Naive thymus-derived CD8-positive, alpha-beta T cell (primary cell): ENCODE measurements at places on chromosomes 3 and 15. TPM values are rescaled to one million over a fixed set of nuclear protein-coding genes. Genes with fewer than 3 reads are reported as not detected.
A peak's percentile ranks its signal among the peaks of the same experiment; 100 is the strongest.

KY gene
- not detected for polyA plus RNA-seq

GRCh38 chr3:143269741-143270140 is 150.2 kb downstream of the CHST2 start:
- DNase-seq, result no peak

GRCh38 chr3:194322678-194323211 is 28.4 kb downstream of the CPN2 start:
- no peak for DNase-seq

GRCh38 chr3:159654183-159655134 is 334.2 kb upstream of the IL12A start:
- DNase-seq, result no peak

DNA sequence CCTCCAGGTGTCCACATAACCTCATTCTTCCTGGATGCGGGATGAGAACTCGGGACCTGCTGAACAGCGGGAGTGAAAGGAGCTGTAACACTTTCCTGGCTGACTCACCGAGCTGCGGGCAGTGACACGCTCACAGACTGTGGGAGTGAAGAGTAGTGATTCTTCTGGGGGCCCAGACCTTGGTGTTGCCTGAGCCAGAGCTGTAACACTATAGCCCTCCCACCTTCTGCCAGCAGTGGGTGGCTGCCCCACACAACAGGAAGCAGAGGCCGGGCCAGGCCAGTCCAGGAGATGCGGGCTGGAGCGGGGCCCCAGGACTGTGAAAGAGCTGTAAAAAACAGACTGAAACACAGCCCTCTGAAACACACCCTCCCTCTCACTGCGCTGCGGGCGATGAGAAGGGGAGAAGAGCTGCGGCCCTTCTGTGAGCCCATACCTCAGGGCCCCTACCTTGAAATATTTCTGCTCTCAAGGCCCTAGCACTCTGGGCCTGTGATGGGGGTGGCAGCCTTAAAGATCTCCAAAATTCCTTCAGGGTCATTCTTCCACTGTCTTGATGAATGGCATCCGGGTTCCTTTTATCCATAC is 464.0 kb upstream of the CCDC54 start:
- no peak for DNase-seq

GRCh38 chr3:141380279-141380678 is 12.0 kb downstream of the ZBTB38 start:
- no peak for DNase-seq

SLC24A5 gene
- polyA plus RNA-seq, result not detected

FRMD4B gene
- 0.39 TPM for polyA plus RNA-seq

DNA sequence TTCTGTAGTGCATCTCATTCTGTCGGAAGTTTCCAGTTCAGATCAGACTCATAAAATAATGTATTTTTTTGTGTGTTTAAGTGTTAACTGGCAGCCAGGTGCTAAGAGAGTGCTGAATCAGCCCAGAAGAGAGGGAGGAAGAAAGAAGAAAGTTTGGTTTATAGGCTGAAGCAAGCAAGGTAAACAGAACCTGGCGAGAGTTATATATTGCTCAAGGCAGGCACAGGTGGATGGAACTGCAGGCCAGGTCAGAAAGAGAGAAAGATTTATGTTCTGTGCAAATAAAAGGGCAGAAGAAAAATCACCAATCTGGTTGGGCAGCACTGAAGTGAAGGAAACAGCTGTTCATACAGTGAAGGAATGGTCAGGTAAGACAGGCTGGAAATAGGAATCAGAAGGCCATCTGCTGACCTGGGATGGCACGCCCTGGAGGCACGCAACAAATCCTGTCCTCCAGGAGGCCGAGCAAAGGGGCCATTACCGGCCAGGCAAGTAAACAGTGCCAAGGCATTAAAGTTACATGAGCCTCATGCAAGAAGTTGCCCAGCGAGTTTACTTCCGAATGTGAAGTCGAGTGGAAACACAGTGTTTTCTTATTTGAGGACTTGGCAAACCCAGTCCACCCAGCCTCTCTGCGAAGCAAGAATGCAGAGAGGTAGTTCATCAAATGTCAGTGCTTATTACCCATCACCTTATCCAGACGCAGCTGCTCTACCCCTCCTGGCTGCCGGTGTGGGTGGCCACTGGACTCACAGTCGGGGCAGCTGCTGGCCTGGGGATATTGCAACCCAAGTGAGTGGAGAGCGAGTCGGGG is 309.8 kb downstream of the VPS13C start:
- no peak for DNase-seq

- DNase-seq, result no peak
Observed at GRCh38 chr3:133859381-133860234, 36.1 kb downstream of the RAB6B start.

- DNase-seq, result no peak
Observed at GRCh38 chr3:190767851-190768250, 94.6 kb downstream of the GMNC start.

- DNase-seq, result no peak
Observed at GRCh38 chr3:97579365-97579764, 185.2 kb upstream of the ARL6 start.

- no peak for DNase-seq
Observed at GRCh38 chr3:182981038-182981380, 671 bp upstream of the DCUN1D1 start.

- no peak for DNase-seq
Observed at GRCh38 chr3:48190911-48191310, 2.7 kb upstream of the CDC25A start.

DNA sequence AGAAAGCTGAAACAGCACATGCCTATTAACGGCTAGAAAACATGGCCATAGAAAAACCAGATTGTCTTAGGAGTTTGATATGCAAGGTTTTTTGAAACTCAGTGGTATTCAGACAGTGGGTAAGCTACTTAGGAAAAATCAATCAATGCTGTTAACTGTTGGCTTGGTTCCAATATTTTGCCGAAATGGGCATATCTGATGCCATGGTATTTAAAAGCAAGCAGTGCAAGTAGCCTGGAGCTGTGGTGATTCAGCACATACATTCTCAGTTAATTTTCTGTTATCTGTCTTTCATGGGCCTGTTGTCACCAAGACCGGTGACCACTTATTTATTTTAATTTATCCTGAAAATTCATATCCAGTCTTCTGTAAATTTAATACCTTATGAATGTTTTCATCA is 17.3 kb upstream of the SUCNR1 start:
- no peak for DNase-seq

DNA sequence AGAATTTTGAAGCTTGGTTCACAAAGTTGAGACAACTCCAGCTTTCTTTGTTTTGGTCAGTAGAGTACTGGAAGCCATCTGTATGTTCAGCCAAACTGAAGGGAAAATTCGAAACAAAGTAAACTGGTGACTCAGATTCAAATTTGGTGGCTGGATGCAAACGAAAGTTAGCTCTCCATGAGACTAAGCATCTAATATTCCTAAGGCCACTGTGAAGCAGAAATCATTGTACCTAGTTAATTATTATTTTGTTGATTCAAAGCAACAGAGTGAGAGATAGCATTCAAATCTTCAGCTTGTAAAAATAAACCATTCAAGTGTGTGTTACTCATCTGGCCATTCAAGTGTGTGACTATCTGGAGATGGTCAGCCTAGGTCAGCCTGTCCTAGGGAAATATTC is 42.1 kb downstream of the NR2F2 start:
- no peak for DNase-seq

- DNase-seq, result no peak
Observed at GRCh38 chr3:85721409-85722145, 762.8 kb downstream of the CADM2 start.

DNA sequence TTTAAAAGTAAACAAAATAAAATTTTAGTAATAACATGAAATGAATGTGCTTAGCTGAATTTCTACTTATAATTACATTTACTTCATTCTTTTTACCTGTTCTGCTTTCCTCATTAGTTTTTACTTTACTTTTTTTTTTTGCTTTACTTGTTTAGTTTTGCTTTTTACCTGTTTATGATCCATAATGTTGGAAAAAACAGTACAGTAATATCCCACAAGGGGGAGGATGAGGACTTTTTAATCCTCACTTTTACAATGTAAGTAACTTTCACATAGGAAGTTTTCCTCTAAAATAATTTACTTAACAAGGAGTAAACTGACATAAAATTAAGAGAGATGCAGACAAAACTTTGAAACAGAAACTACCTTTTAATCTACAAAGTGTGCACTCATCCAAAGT is 268.7 kb downstream of the TBC1D5 start:
- no peak for DNase-seq

DNA sequence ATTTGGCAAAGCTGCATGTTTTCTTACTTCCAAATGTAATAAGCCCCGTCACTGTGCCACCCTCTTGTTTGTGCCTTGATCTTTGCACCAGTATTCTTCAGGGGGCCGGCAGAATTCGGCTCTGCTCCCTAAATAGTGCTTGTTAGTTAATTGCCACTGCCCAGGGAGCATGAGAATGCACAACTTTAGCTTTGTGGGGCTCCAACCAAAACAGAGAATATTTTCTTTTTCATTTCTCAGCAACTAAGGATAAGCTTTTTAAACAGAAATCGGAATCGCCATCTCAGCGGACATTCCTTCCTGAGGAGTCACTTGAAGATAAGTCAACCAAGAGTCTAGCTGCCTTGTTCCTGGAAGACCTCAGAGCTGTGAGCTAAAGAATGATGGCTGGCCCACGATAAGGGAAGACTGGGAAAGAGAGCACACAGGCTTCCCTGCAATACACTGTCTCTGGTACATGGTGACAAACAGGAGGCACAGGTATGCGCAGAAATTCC is 106.0 kb downstream of the LRIG1 start:
- DNase-seq, result no peak

- no peak for DNase-seq
Observed at GRCh38 chr3:19264424-19264823, 116.1 kb downstream of the KCNH8 start.

- no peak for DNase-seq
Observed at GRCh38 chr3:117059067-117059955, 349.7 kb downstream of the TUSC7 start.

DNA sequence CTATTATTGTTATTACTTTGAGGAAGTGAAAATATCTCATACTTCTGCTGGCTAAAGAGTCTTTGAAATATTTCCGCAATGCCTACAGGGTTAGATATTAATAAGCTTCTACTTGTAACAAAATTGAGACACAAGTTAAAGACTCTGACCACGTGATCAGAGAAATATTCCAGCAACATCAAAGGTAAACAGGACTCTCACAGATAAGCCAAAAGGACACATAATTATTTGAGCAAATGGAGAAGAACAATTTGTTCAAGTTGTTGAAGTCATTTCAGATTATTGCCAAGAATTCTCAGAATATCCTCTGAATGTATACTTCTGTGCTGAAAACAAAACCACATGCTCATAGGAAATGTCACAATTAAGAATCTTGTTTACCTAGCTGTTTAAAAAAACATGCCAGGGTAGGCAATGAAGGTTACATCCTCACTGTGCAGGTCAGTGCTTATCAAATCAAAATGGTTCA is 225.8 kb upstream of the ALCAM start:
- no peak for DNase-seq

ROPN1B gene
- not detected for polyA plus RNA-seq

- DNase-seq, result no peak
Observed at GRCh38 chr3:181727341-181728032, 15.8 kb downstream of the SOX2 start.

LYZL4 gene
- not detected for polyA plus RNA-seq

DNA sequence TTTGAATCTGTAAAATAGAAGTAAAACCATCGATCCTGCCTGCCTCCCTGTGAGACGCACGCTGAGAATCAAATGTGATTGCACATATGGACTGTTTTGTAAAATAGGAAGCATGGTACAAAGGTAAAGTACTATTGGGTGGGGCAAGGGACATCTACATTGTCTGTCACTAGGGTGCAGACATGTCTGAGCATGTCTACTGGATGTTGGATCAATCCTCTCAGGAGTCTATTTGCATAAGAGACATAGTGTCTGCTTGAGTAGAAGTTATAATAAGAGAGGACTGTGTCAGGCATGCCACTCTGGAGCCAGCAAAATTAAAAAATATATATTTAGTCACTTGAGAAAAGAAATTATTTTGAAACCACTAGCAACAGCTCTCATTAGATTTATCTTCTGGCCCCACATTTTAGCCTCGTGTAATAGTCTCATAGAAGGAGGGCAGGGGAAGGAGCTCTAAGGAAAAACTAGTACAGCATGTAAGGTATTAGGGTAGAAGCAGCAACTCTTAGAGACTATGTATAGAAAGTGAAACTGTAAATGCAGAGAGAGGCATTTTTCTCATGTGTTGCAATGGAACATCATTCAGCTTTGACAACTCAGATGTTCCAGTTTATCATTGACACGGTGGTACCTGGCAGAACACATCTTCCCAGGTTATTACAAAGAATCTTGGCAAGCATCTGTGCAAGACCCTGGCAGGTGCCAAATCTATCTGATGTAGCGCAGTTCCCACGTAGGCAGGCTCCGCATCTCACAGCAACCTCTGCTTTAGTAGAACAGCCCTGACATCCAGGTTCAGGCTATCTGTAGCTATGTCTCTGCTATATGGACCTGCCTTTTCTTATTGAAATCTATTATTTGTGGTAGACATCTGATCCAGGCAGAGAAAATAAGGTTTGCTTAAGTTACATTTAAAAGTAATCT is 85.2 kb upstream of the CHL1 start:
- no peak for DNase-seq

DNASE1L3 gene
- not detected for polyA plus RNA-seq

DNA sequence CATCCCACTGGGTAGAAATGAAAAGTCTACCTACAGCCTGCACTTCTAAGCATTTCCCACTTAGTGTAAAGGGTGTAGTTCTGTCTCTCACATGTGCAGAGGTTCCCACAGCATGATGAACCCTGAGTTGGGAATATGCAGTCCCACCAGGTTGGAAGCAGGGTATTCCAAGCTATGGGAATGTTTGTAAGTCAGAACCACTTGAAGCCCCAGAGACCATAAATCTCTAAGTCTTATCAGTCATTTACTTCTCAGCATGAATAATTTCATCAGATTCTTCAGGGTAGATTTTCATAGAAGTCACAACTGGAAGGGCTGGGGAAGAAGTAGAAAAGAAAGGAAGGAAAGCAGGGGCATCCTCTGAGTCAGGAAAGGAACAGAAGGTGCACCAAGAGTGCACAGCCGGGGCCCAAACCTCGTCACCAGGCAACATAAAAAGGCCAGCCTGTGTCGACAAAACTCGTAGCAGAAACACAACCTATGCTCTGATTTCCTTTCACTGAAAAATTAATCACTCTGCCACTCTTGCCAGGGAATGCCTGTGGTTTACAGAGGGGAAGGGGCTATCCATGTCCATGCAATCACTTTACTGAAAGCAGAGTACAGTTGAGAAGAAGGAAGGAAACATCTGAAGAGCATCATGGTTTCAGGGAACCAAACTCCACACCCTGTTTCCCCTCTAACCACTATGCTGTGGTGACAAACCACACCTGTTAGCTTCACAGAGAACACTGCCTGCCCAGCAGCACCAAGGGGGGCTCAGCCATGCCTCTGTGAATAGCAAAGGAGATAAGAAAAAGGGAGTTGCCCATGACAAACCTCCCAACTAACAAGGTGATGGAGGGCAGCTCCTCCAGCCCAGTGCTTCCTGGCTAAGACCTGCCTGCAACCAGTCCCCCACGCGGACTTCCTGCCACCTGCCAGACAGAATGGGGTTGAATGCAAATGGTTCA is 40.5 kb downstream of the SH3BP5 start:
- peak; percentile 56 for DNase-seq
